ENCODE measurements at places on chromosomes 2 and 18. TPM values are rescaled to one million over a fixed set of nuclear protein-coding genes. Genes with fewer than 3 reads are reported as not detected.

The SERPINE2 gene
- 40.4 TPM for total RNA-seq

- no peak for DNase-seq
Measured at GRCh38 chr2:85790499-85791188, 36.9 kb downstream of the ATOH8 start.

The DSG1 gene
- total RNA-seq: not detected

DNA sequence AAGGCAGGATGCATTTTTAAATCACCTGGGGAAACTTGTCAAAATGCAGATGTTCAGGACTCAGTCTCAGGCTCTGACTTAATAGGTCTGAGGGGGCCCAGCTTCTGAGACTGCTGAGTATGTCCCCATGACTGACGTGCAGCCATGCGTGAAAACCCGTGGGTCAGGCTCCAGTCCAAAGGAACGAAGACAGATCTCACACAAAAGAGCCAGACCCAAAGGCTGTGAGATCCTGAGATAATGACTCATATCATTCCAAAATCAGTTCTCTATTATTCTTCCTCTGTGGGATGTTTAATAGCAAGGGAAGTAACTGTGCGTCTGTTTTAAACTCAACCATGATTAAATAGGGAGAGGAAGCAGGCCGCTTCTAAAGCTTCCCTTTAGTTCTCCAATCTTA is 107.4 kb upstream of the ACAA2 start:
- peak; percentile 63 for DNase-seq

- no peak for DNase-seq
Measured at GRCh38 chr2:44877417-44877816, 64.1 kb upstream of the SIX3 start.

DNA sequence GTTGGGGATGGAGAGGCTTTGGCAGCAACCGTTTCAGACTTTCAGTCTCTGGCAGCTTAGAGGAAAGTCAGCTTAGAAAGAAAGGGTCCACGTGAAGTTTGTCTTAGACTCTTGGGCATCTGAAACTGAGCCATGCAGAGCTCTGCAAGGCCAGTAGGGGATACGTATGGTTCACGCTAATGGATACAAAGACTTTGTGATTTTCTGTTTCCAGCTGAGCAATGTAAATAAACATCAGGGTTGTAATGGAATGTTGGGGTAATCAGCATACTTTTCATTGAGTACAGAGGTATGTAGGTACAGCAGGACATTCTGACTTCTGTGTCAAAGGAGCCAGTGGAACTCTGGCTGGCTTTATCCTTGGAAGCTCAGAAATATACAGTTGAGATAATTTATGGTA is 31.0 kb downstream of the RALB start:
- DNase-seq: no peak

The C2orf80 gene
- not detected for total RNA-seq

DNA sequence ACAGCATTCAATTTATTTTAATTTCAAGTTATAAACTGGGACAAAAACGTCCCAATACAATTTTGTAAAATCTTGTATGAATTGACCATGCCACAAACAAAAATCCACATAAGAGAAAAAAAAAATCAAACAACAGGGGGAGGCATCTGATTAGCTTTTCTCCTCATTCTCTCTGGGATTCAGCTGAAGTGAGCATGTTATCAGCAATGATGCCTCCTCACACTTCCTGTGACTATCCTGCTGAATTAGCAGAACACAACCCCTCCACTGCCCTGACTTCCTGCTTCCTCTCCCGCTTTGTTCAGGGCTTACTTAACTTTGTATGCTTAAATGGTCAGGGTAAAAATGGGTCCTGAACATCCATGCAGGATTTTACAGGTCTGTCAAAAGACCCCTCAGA is 132.2 kb upstream of the ITGB6 start:
- no peak for DNase-seq

DNA sequence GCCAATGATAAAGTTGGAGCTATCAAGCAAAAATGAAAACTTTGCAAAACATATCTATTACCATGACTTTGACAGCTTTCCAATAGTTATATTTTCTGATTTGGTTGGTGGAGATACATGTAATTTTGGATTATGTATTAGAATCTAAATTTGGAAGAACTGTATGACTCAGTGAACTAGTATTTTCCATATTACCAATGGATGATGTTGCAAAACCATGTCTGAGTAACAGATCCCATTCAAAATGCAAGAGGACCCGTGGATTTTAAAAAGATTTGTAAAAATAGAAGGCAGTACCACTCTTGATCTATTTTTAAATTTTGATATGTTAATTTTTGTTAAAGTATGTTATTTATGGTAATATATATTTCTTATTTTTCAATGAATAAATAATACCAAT is 83.0 kb downstream of the TAF4B start:
- no peak for DNase-seq

- no peak for DNase-seq
Measured at GRCh38 chr2:88049622-88050021, 6.0 kb downstream of the KRCC1 start.

The RAB6C gene
- not detected for total RNA-seq

DNA sequence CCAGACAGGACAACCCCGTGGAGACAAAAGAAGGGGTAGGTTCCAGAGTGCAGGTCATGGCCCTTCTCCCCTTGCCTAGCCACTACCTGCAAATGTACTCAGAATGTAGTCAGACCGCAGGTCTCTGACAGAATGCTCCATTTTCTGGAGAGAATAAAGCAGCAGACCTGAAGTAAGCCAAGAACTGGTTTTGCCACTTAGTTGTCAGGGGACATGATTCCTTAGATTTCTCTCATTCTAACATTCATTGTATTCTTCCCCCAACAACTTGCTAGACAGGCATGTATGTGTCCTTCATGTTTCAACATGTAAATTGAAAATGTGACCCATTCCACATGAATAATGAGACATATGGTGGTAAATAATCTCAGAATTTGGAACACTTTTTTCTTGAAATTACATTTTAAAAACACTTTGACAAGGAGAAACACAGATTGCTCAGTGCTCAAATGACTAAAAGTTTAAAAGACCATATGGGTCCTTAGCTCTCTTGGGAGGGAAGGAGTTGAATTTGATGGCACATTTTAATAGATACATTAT is 142.4 kb downstream of the CCBE1 start:
- DNase-seq: no peak

The GALNT5 gene
- 2.0 TPM for total RNA-seq

DNA sequence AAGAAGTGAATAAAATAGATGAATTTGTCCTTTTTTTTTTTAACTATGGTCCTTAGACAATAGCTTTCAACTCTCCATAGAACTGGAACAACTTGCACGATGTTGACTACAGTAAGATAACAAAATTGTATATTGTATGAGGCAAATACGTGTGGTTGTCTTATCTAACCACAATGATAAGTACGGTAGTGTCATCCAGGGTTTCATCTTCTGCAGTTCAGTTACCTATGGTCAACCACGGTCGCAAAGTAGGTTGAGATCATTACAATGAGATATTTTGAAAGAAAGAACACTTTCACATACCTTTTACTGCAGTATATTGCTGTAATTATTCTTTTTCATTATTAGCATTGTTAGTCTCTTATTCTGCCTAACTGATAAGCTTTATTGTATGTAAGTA is 295.2 kb downstream of the PARD3B start:
- no peak for DNase-seq

DNA sequence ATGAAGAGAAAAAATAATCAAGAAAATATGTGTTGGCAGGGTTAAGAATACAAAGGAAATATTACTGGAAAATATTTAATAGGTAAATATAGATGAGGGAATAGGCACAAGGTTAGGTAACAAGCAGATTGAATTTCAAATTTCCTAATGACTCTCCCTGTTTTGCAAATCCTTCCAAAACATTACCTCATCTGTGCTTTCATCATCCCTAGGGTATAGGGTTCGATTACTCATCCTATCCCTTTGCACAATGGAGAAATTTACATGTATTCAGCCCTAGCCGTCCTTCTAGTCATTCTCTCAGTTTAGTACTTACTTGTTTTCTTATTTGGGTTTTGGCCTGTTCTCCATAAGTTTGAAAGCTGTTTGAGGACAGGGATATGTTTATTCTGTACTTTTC is 864.6 kb upstream of the FSHR start:
- DNase-seq: no peak

DNA sequence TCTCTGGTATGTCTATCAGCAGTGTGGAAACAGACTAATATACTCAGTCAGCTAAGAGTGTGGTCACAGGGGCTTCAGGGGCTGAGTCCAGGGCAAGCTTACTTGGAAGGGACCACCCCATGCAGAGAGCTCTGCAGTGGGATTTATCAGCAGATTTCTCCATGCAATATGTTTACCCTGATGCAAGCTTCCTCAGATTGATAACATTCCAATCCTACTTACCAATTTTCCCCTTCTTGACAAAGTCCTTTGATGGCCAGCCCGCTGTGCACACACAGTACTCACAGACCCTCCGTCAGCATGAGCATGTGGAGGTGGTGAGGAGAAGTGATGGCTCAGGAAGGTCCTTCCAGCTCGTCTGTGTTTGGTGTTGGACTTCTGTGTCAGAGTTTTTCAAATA is 51.8 kb downstream of the SH3RF3 start:
- DNase-seq: no peak

The TAF4B gene
- total RNA-seq: 7.1 TPM

DNA sequence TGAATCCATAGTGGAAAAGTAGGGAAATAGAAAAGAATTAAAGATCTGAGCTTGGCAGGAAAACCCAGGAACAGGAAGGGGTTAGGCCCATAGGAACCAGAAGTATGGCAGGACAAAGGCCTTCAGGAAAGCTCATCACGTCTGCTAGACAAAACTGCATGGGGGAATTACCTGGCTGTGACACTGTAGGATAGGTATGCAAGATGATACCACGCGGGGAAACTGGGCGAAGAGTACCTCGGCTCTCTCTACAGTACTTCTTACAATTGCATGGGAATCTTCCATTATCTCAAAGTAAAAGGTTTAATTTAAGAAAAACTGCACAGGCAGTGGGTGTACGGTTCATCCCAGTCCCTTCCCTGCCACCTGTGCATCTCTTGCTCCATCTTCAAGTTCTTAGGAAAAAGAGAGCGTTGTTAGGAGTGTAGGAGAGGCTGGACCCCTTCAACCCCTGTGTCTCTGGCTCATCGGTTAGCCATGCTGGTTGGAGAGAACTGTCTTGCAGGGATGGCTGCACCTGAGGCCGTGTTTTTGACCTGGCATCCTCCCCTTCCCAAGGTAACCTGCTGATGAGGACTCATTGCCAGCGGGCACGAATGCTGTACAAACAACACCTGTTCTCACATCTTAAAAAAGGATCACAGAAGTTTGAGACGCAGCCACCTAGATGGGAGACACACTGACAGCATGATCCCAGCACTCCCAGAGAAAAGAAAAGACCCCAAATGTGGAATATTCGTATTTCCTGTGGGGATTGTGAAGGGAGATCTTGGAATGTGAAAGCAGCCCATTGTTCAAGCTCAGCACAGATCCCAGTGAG is 120.5 kb upstream of the COPS8 start:
- DNase-seq: no peak

GRCh38 chr2:156601855-156602551 is 165.8 kb downstream of the GPD2 start:
- no peak for DNase-seq

The NEB gene
- total RNA-seq: 0.07 TPM

- no peak for DNase-seq
Measured at GRCh38 chr2:18271370-18272147, 288.9 kb downstream of the RDH14 start.

- DNase-seq: no peak
Measured at GRCh38 chr2:144546933-144547332, 27.0 kb upstream of the ZEB2 start.

DNA sequence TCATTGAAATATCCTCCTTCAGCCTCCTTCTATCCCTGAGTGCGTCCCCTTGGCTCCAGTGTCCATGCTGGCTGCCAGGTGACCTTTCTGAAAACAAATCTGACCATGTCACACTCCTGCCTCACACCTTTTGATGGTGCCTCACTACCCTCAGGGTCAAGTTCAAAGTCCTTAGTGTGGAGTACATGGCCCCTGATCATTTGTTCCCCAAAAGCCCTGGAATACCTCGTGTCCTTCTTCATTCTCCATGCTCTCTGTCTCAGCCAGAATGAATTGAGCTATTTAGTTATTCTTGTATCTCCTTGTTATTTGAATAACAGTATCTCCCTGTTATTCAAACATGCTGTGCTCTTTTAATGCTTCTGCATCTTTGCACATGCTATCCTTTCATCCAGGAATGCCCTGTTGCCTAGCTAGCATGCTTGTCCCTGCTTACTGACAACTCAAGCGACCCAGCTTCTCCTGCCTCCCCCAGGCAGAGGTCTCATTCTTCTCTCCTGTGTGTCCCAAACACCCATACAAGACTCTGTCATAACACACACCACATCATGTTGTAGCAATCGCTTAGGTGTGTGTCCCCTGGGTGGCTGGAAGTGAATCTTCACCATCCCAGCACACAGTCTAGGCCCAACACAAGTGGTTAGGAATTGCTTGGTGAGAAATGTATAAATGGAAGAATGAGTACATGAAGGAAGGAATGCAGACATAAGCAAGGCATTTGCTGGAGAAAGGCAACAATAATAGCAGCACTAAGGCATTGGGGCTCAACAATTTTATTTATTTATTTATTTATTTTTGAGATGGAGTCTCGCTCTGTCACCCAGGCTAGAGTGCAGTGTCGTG is 144.0 kb downstream of the DDX1 start:
- DNase-seq: no peak

GRCh38 chr2:236086971-236087465 is 81.2 kb downstream of the GBX2 start:
- DNase-seq: no peak

DNA sequence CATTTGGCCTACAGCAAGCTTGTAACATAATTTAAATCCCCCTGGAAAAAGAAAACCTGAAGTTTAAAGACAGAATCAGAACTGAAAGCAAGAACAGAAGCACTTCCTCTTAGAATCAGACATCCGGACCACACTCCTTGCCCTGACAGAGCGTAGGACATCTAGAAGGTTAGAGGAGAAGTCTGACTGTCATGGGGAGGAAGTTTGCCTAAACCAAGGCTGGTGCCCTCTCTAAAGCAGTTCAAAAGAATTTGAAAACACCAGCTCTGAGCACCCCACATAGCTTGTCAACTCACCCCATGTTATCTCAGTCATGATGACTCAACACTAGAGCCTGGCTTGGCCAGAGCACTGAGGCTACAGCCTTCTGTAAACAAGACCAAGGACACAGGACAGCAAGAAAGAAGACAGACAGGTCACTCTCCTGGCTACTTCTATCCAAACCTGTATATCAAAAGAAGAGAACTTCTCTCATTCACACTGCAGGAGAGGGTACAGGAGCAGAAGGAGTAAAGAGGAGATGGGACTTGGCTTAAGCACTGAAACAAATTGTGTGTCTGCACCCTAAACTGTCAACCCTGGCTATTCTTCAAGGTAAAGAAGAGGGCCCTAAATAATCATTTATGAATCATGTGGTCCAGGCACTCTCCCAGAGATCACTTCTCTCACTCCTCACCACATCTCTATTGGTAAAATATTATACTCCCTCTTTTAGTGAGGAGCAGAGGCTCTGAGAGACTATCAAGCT is 198.6 kb downstream of the MEMO1 start:
- DNase-seq: peak; percentile 10

The CROCC2 gene
- not detected for total RNA-seq

- no peak for DNase-seq
Measured at GRCh38 chr2:29075894-29076705, 1.8 kb upstream of the PCARE start.
